ENCODE measurements at places on chromosomes 16 and 17.
A peak's percentile ranks its signal among the peaks of the same experiment; 100 is the strongest.

DNA sequence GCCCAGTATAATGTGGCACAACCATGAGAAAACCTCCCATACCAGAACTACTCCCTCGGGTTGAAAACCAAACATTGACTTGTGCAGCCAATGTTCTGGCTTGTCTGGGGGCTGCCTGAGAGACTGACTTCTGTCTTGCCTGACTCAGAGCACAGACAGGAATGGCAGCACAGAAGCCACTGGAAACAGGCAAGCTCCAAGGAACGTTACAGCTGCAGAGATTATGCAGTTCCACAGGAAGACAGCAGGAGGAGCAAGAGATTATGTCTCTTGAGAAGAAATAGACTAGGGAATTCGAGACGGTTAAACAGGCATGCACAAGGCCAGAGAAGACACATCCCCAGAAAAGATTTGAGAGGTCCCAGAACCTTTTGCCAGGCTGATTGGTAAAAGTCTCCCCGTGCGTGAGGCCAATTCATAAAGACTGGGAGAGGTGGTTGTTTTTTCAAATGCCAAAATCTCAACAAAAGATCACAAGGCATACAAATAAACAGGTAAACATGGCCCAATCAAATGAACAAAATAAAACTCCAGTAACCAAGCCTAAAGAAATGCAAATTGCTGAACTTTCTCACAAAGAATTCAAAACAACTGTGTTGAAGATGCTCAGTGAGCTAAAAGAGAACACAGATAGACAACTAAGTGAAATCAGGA lies 90.6 kb upstream of the CDH5 start:
- DNase-seq: no peak

DNA sequence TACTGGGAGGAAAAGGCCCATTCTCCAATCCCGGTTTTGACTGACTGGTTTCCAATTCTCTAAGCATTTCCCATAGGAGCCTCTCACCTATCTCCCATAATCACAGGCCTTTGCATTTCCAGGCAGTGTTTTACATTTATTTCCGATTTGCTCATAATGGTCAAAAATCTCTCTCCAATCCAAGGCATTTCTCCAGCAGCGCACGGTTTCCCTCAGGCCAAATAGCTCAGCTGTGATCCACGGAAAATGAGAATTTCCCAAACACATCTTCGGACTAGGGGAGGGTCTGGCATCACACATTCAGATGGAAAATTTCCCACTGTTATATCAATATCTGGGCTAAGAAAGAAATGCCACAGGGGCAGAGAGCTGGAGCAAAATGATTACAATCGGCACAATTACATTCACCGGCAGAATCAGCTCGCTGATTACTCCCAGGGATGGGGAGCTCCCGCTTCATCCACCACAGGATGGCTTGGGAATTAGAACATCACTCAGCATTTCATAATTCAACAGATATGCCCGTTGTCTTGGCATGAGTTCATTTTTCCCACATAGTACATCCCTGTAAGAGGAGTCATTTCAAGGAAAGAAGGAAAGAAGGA lies 6.7 kb downstream of the PIPOX start:
- no peak for DNase-seq

- DNase-seq: no peak
Measured at GRCh38 chr17:31327534-31328159, 6.2 kb upstream of the EVI2A start.

DNA sequence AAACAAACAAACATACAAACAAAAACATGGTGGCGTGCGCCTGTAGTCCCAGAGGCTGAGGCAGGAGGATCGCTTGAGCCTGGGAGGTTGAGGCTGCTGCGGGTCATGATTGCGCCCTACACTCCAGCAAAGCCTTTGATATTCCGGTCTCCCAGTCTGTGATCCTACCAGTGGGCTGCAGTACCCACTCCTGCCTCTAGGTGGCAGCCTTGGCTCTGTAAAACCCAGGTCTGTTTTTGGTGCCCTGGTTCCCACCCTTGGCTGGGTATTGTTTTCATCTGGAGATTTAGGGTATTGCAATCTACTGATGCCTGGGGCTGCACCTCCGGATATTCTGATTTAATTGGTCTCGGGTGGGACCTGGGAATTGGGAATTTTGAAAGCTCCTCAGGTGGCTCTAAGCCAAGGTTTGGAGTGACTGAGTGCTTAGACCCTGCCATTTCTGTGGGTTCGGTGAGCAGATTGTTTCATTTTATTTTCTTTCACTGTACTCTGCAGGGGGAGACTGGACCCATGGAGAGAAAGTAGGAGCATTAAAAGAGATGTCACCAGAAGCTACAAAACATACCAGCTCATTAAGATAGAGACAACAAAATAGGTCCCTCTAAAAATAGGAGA lies 40.5 kb downstream of the MYH3 start:
- DNase-seq: no peak

GRCh38 chr16:46748775-46749705 lies 896 bp upstream of the MYLK3 start:
- DNase-seq: no peak

- no peak for DNase-seq
Measured at GRCh38 chr17:39736319-39737165, 1.2 kb upstream of the GRB7 start.

- no peak for DNase-seq
Measured at GRCh38 chr16:52906281-52906680, 146.4 kb downstream of the CHD9NB start.

- DNase-seq: no peak
Measured at GRCh38 chr16:1777375-1778199, 4.7 kb upstream of the MRPS34 start.

- DNase-seq: peak; percentile 41
Measured at GRCh38 chr17:752620-753219, 656 bp upstream of the GEMIN4 start.

- DNase-seq: no peak
Measured at GRCh38 chr16:4402439-4403132, 13.8 kb downstream of the CORO7 start.

DNA sequence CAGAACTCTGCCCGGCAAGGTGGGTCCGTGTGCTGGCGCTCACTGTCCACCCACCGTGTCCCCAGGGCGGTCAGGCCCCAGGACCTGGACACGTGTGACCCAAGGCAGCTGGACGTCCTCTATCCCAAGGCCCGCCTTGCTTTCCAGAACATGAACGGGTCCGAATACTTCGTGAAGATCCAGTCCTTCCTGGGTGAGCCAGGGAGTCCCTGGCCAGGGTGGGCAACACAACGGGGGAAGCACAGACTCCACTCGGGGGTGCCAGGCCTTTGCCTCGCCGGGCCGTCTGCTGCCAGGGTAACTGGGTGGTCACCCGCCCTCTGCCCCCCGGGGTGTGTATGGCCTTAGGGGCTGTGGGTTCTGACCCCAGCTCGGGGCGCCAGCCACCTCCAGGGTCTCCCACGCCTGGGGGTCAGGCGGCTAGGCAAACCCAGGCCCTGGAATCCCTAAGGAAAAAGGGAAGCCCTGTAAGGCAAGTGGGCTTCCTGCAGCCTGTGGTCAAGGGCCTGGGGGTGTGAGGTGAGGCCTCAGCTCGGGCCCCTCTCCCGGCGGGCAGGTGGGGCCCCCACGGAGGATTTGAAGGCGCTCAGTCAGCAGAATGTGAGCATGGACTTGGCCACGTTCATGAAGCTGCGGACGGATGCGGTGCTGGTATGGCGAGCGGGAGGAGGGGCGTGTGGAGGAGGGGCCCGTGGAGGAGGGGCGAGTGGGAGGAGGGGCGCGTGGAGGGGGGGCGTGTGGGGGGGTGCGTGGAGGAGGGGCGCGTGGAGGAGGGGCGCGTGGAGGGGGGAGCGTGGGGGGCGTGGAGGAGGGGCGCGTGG lies 6.5 kb downstream of the MSLN start:
- DNase-seq: no peak

DNA sequence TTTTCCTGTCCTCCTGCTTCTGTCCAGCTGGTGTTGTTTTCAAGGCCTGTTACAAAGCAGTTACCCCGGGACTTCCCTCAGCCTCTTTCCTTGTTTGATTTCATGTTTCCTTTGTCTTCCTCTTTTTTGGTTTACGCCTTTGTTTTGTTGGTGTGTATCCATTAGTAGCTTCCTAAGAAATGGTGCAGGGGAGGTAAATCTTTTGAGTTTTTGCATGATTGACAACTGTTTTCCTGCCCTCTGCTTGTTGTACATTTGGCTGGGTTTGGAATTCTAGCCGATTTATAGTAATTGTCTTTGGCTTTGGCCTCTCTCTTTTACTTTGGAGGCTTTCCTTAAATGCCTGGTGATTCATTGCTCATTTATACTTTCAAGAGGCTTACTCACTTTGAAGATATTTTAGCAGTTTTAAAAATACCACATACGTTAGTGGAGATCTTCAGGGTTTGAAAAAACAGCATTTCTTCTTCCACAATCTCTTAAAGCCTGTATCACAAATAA lies 32.8 kb downstream of the DNAH2 start:
- DNase-seq: no peak

- no peak for DNase-seq
Measured at GRCh38 chr17:10156948-10157607, 41.3 kb downstream of the GAS7 start.
